ENCODE measurements at places on chromosomes 5 and 9. TPM values are rescaled to one million over a fixed set of nuclear protein-coding genes. Genes with fewer than 3 reads are reported as not detected.

The PTGES gene
- total RNA-seq = not detected

The AHRR gene
- total RNA-seq = 74.8 TPM

The DRD1 gene
- total RNA-seq = not detected

The THBS4 gene
- 1.4 TPM for total RNA-seq

The CSF2 gene
- total RNA-seq = not detected

The ZFP2 gene
- 1.2 TPM for total RNA-seq

The LVRN gene
- 4.0 TPM for total RNA-seq

The MINAR2 gene
- total RNA-seq = not detected

The SPATA31C1 gene
- total RNA-seq = not detected

The RAD1 gene
- total RNA-seq = 19.2 TPM

The C5 gene
- total RNA-seq = 0.45 TPM

The OXCT1 gene
- 29.0 TPM for total RNA-seq

The DNM1 gene
- total RNA-seq = not detected

All from myocyte (in vitro differentiated cells).